Glomerular endothelial cell (primary cell): ENCODE measurements at places on chromosomes 16 and 17. TPM values are rescaled to one million over a fixed set of nuclear protein-coding genes. Genes with fewer than 3 reads are reported as not detected.

SLC5A10 gene
- total RNA-seq: not detected in 2 replicates

CCL8 gene
- total RNA-seq: 3.6 TPM in 1 of 2 replicates, not detected in the other

NPB gene
- 0.68 and 1.9 TPM in 2 replicates for total RNA-seq

SNX20 gene
- 0.73 TPM in 1 of 2 replicates, not detected in the other for total RNA-seq
